ENCODE measurements at places on chromosomes 7 and 10.

GRCh38 chr7:3380886-3381685 is 80.0 kb downstream of the SDK1 start:
- DNase-seq = no peak

- DNase-seq = peak; percentile 42
These were observed 71.7 kb downstream of the CREB5 start for GRCh38 chr7:28483908-28484605.

DNA sequence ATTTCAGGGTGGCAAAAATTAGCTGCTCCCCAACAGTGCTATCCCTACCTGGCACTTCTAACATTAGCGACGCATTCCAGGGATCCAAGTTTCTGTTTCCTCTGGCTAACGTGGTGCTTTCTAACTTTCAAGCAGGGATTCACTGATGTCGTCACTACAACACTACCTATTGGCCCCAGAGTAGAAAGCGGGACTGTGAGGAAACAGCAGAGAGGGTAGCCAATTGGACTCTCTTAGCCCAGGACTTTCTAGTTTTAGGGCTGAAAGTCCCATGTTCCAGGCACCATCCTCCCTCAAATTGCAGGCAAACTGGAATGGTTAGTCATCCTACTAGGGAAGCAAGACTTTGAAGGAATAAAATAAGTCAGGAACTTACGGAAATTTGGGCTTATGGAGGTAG is 89.3 kb upstream of the AGK start:
- no peak for DNase-seq

DNA sequence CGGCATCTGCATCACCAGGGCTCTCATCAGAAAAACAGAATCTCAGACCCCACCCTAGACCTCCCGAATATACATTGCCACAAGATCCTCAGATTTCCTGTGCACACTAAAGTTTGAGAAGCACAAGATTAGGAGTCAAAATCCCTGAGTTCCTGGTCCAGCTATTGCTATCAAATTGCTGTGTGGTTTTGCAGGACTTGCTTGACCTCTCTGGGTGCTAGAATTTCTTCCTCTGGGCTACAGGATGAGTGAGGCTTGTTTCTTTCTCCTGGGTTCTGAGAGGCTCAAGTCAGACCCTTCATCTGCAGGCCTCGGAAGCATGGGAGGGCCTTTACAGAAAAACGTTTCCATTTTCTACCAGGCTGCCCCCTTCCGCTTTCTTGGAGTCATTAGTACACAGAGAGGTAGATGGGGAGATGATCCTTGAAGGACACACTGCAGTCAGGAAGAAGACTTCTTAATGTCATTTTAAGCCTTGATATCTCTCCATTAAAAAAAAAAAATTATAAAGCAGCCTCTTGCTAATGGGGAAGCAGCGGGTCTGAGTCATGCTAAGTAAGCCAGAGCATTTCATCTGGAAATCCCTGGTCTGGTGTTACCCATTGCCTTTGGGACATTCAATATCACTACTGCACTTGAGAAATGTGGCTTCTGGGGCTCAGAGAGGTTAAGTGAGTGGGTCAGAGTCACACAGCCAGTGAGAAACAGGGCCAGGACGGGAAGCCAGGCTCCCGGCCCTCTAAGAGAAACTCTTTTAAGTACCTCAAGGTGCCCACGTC is 173.5 kb downstream of the KCNMA1 start:
- DNase-seq = no peak

- no peak for DNase-seq
These were observed 97.8 kb downstream of the PAXIP1 start for GRCh38 chr7:154905146-154905545.

DNA sequence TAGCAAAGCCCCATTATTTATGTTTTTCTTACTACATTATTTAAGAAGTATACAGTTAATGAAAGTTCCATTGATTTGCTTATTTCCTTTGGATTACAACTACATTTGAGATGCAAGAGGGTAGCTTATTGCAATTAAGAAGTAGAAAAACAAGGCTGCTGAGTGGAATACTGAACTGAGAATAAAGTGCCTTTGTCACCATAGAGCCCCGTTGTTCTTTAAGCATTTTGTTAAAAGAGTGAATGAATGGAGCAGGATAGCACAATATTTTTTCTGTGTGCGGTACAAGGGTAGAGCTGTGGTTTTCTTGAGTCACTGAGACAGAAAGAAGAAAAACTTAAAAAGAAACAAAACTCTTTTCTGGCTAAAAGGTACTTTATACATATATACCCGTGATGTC is 45.6 kb downstream of the ZNF277 start:
- no peak for DNase-seq

- DNase-seq = no peak
These were observed 110.5 kb downstream of the PAXIP1 start for GRCh38 chr7:154892459-154892858.

GRCh38 chr10:96701265-96701664 is 19.0 kb downstream of the PIK3AP1 start:
- DNase-seq = no peak

Measured in NCI-H226 (cell line).